ENCODE measurements at places on chromosomes 3 and 15. TPM values are rescaled to one million over a fixed set of nuclear protein-coding genes. Genes with fewer than 3 reads are reported as not detected.

Gene DNAH12
- 1.1 TPM for polyA plus RNA-seq

Gene CCDC9B
- polyA plus RNA-seq, result 5.0 TPM

Gene OR5K2
- 0.79 TPM for polyA plus RNA-seq

Gene TEX55
- polyA plus RNA-seq, result not detected

Gene LYZL4
- not detected for polyA plus RNA-seq

Gene PRICKLE2
- 18.1 TPM for polyA plus RNA-seq

Gene RAB43
- polyA plus RNA-seq, result 6.1 TPM

Gene COL6A6
- polyA plus RNA-seq, result 2.7 TPM

Gene PEX5L
- polyA plus RNA-seq, result 0.50 TPM

Gene SPSB4
- polyA plus RNA-seq, result 13.8 TPM

Gene CCRL2
- 1.0 TPM for polyA plus RNA-seq

Gene ANKRD28
- 38.3 TPM for polyA plus RNA-seq

Gene CHRNA3
- polyA plus RNA-seq, result 0.98 TPM

DNA sequence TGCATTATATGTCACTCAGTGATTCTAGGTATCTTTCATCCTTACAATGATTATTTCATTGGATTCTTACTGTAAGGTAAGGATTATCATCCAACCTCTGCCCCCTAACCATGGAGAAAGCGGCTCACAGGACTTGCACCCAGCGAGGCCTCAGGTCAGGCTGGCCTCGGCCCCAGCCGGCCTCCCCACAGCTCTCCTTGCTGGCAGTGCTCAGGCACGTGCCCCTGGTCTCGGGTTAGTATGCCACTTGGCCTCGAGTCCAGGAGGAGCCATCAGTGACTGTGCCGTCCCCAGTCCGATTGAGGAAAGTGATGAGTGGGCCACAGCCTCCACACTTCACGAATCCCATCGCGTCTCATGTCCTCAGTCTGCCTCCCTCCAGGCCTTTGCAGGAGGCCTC, 35.7 kb upstream of the GABRG3 start:
- no peak for DNase-seq

DNA sequence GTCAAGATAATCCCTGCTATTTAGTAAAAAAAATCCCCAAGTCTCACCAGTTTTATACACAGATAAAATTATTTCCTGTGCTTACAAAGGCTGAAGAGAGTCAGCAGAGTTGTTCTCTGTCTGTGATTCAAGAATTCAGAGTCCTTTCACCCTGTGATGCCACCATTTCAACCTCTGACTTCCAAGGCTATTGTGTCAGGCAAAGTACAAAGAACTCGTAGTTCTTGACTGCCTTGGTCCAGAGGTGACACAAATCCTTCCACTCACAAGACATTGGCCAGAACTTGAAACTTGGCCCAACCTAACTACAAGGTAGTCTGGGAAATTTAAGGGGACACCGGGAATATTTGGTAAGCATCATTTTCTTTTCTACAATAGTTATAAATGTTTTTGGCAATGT, 34.9 kb upstream of the CMC1 start:
- no peak for DNase-seq

DNA sequence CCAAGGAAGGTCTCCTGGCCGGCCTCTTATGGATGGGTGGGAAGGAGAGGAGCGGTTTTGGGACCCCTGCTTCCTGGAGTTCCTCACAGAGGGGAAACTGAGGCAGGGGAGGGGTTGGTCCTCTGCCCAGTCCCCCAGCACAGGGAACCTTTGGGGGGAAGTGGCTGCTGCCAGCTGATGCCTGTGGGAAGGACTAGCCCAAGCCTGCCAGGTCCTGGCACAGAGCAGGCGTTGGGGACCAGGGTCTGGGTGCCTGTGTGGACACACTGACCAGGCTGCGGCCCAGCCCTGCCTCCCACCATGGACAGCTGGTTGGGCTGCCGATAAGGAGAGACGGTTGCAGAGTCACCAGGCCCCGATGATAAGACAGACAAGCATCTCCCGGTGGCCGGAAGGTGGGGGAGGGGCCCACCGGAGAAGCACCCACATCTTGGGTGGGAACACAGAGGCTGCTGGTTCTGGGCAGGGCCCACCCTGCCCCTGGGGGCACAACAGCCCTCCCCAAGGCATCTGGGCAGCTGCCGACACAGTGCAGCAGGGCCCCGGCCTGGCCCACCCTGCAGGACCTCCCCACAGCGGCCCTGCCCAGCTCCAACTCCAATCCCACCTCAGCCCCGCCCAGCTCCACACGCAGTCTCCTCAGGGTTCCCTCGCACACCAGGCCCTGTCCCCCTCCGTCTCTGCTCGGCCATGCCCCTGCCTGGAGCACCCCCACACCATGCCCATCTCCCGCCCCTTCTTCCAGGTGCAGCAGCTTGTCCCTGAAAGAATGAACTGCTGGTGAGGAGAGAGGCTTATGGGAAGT, 50.7 kb downstream of the DNAJB8 start:
- DNase-seq, result no peak

- DNase-seq, result no peak
These were observed 103.2 kb upstream of the ST8SIA2 start for GRCh38 chr15:92290359-92290992.

DNA sequence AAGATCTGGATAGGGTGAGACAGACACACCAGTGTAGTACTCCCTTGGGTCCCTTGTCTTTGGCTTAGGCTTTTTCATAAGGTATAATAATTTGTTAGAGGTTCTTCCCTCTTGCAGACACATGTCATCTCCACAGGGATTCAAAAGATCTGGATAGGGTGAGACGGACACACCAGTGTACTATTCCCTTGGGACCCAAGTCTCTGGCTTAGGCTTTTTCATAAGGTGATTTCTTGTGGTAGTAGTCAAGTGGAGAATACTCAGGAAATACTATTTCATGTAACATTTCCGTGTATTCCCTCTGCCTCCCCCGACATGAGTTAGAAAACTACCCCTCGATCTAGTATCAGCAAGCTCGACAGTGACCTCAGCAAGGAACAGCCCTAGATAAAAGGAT, 954 bp upstream of the MAPKBP1 start:
- DNase-seq, result no peak

- peak; percentile 92 for DNase-seq
These were observed 218 bp upstream of the MAPKAPK3 start for GRCh38 chr3:50616770-50617095.

DNA sequence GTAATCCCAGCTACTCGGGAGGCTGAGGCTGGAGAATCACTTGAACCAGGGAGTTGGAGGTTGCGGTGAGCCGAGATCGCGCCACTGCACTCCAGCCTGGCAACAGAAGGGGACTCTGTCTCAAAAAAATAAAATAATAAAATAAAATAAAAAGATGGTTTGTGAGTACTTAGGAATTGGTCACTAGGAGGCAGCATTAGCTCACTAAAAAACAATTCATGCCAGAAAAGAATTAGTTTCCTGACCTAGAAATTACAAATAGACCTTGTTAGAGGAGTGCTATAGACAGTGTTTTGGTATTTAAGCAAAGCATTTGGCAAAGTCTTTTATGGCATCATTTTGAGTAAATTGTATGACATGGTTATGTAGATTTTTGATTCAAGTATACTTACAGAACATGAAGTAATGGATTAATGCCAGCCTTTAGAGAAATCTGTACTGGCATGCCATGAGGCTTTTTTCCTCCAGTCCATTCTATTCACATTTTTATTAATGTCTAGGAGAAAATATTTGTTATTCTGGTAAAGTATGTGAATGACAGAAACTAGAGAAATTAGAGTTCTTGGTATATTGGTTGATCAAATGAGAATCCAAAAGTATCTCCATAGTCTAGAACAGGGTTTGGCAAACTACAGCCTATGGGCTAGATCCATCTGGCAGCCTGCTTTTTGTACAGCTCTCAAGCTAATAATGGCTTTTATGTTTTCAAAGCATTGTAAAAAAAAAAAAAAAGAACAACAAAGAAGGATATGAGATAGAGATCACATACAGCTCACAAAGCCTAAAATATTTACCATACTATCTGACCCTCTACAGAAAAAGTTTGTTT, 81.6 kb downstream of the LRRC49 start:
- peak; percentile 8 for DNase-seq

GRCh38 chr3:156776031-156776430, 50.1 kb upstream of the LEKR1 start:
- no peak for DNase-seq

GRCh38 chr3:10758304-10759037, 57.6 kb upstream of the SLC6A11 start:
- peak; percentile 25 for DNase-seq

DNA sequence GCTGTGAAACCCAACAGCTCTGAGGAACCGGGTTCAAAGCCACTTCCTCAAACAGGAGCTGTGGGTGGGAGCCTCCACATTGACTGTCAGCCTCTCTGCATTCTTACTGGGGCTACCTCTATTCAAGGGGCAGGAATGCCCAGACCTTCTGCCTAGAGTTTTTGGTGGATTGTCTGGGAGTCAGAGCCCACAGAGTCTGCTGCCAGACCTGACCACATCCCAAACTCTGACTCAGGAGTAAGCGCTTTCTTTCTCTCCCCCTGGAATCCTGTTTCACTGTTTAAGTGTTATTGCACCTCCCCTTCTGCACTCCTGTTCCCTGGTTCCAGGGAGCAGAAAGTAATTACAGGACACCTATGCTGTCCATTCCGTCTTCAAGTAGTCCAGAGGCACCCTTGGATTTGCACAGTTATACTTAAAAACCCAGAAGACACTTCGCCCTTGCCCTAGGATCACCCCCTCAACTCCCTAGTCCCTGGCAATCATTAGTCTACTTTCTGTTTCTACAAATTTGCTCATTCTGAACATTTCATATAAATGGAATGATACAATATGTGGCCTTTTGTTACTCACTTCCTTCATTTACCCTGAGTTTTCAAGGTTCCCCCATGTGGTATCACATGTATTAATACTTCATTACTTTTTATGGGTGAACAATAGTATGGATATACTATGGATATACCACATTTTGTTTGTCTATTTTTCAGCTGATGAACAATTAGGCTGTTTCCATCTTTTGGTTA, 37.9 kb upstream of the TJP1 start:
- DNase-seq, result no peak

- no peak for DNase-seq
These were observed 3.2 kb upstream of the LSG1 start for GRCh38 chr3:194675081-194675640.

GRCh38 chr3:157906627-157907026, 199.6 kb downstream of the SHOX2 start:
- DNase-seq, result no peak

DNA sequence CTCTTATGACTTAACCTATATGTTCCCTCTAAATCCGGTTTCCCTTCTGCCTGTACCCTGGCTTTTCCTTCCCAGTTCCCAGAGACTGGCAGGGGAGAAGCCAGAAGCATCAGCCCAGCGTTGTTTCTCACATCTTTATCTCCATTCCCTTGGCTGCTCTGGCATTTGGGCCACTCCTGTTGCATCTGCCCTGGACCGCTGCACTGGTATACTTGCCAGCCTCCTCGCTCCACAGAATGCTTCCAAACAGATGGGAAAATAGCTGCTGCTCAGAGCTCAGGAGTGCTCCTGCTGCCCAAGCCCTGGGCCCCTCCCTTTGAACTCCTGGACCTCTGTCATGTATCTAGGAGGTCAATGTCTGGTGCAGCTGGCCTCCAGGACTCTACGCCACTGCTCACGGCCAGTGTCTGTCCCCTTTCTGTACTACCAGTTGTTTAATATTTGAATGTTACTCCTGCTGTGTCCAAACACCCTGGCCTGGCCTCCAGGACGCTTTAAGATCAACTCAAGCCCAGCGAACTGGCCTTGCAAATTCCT, 6.8 kb downstream of the SPINT1 start:
- DNase-seq, result no peak

DNA sequence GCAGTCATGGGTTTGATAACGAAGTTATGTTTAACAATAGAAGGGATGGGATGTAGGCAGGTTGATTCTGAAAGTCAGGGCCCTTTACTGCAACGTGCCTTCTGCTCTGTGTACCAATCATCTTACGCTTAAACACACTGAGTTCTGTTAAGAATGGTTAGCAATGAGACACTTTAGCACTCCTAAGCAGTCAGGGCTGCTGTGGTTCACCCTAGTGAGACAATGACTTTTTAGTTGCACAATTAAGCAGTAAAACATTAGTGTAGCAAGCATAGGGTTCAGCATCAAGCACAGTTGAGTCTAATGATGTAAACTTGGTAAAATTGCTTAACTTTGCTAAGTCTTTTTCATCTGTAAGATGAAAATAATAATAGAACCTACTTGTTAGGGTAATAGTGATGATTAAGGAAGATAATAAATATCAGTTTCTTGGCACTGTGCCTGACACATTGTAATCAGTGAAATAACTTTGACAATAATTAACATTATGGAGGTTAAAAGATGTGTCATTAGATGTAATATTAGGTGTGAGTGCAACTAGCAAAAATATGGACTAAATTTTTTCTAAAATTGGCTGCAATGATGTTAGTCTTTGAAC, 484.2 kb upstream of the THBS1 start:
- DNase-seq, result no peak

GRCh38 chr15:29740692-29741311, 81.5 kb downstream of the TJP1 start:
- no peak for DNase-seq

- DNase-seq, result no peak
These were observed 101.5 kb upstream of the CRBN start for GRCh38 chr3:3281024-3281423.

DNA sequence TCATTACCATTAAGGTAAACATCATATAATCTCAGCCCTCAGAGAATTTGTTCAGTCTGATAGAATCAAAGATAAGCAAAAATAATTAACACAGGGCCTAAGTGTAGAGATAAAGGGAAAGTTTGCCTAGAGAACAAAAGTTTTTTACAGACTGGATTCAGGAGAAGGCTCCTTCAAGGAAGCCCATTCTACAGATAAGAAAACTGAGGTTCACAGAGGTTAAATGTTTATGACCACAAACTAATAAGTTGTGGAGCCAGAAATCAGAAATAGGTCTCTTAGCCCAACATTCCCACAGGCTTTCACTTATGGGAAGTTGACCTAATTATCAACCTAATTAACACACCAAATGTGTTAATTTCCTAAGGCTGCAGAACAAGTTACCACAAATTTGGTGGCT, 110.7 kb downstream of the ZMAT3 start:
- no peak for DNase-seq

GRCh38 chr15:88844749-88845386, 41.6 kb downstream of the ACAN start:
- no peak for DNase-seq

DNA sequence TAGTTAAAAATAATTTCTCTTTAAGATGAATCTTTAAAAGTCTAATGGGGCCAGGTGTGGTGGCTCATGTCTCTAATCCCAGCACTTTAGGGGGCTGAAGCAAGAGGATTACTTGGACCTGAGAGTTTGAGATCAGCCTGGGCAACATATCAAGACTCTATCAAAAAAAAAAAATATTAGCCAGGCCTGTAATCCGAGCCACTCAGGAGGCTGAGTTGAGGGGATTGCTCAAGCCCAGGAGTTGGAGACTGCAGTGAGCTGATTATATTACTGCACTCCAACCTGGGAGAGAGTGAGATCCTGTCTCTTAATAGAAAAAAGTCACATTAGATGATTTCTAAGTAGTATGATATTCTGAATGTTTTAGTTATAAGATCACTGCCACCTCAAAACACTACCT, 322.0 kb upstream of the MANF start:
- DNase-seq, result no peak

Data from renal cortex interstitium (tissue), 15 donors.